ENCODE measurements at places on chromosomes 3 and 15. TPM values are rescaled to one million over a fixed set of nuclear protein-coding genes. Genes with fewer than 3 reads are reported as not detected.

Gene CELF6
- 3.0 TPM for polyA plus RNA-seq

Gene GRM7
- polyA plus RNA-seq: 2.3 TPM

Gene SYNPR
- not detected for polyA plus RNA-seq

Gene SAMD7
- not detected for polyA plus RNA-seq

Gene TUSC7
- not detected for polyA plus RNA-seq

Gene OR4M2
- not detected for polyA plus RNA-seq

Gene AHSG
- polyA plus RNA-seq: 0.71 TPM

Gene MEIS2
- 79.8 TPM for polyA plus RNA-seq

Gene CRYGS
- polyA plus RNA-seq: 1.3 TPM

Gene TTLL13
- polyA plus RNA-seq: 0.05 TPM

Gene ITPKA
- polyA plus RNA-seq: 2.0 TPM

Data from urinary bladder (tissue), 4 donors.